Muscle of leg (tissue), 16 donors: ENCODE measurements at places on chromosomes 12 and 14. TPM values are rescaled to one million over a fixed set of nuclear protein-coding genes. Genes with fewer than 3 reads are reported as not detected.

Gene OR4E2
- 0.04 TPM for polyA plus RNA-seq

Gene CDH24
- polyA plus RNA-seq = 6.2 TPM

Gene TMEM52B
- polyA plus RNA-seq = 0.06 TPM

Gene CIT
- polyA plus RNA-seq = 9.2 TPM

Gene AJUBA
- polyA plus RNA-seq = 40.7 TPM

Gene TMEM132D
- polyA plus RNA-seq = 2.0 TPM

Gene NPFF
- polyA plus RNA-seq = not detected

Gene MYRFL
- polyA plus RNA-seq = 0.94 TPM

Gene GLT1D1
- polyA plus RNA-seq = 1.2 TPM

Gene CEP290
- polyA plus RNA-seq = 12.9 TPM

Gene ZDHHC22
- 0.33 TPM for polyA plus RNA-seq

Gene NOS1
- polyA plus RNA-seq = 0.65 TPM

Gene KRT8
- polyA plus RNA-seq = 4.4 TPM

Gene CAPZA3
- not detected for polyA plus RNA-seq

Gene SLCO1C1
- polyA plus RNA-seq = 0.54 TPM

Gene STRAP
- polyA plus RNA-seq = 124 TPM

Gene SMOC1
- 5.3 TPM for polyA plus RNA-seq

Gene FOXA1
- 0.25 TPM for polyA plus RNA-seq

Gene TRHDE
- polyA plus RNA-seq = 0.75 TPM
